ENCODE measurements at places on chromosomes 5 and 9.

DNA sequence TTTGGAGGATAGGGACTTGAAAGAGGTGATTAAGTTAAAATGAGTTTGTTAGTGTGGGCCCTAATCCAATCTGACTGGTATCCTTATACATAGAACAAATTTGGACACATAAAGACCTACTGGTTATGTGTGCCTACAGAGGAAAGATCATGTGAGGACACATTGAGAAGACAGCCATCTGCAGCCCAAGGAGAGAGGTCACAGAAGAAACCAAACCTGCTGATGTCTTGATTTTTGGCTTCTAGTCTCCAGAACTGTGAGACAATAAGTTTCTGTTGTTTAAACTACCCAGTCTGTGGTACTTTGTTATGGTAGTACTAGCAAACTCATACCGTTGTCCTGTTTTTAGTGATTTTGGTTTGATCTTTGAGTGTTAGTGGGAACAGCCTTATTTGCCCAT is 18.3 kb downstream of the RNF180 start:
- no peak for DNase-seq

DNA sequence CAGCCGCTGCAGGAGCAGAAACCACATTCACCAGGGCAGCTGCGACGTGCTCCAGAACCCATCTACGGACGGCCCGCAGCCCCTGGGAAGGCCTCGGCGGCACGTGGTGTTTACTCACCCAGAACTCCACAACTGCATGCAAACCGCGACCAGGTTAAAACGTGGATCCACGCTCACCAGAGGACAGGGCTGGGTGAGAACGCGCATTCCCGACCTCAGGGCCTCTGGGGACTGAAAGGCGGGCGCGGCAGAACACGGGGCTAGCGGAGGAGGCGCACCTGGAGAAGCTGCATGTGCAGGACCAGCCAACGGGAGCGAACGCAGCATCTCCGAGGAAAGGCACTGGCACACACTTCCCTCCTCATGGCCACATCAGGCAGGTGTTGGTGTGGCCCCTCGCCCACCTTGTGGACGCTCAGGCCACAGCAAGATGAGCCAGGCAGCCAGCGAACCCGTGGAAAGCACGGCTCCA is 24.0 kb upstream of the CAMSAP1 start:
- no peak for DNase-seq

- no peak for DNase-seq
Observed at GRCh38 chr5:2036885-2037284, 154.2 kb upstream of the IRX4 start.

- peak; percentile 5 for DNase-seq
Observed at GRCh38 chr9:32431940-32432555, 47.6 kb downstream of the ACO1 start.

DNA sequence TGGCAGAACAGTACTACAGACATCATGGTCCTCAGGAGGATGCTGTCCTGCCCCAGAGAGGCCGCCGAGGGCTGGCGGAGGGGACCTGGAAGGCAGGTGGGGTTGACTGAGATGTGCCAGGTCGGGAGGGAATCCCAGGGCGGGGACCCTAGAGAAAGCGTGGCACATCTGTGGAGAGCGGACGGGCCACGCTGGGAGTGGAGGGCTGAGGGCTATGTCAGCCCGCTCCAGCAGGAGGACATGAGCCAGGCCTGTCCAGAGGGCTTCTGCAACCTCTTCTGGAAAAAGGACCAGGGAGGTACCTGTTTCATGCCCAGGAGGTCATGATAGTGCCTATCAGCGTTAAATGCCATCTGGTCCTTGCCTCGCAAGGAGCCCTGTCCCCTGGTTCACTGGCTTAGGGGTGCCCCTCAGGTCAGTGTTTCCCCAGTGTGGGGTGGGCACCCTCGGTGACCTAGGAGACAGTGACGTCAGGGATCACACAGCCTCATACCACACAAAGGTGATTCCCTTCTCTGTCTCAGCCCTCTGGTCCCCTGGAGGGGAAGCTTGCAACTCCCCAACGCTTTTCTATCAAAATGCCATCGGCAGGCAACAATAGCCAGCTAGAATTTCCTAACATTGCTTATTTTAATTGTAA is 103.6 kb upstream of the IER5L start:
- DNase-seq, result no peak

Measured in immature natural killer cell (primary cell).